ENCODE measurements at places on chromosomes 1 and 21. TPM values are rescaled to one million over a fixed set of nuclear protein-coding genes. Genes with fewer than 3 reads are reported as not detected.

The COL8A2 gene
- total RNA-seq: 19.6 TPM

The KRTAP6-1 gene
- not detected for total RNA-seq

The SLC2A5 gene
- 12.5 TPM for total RNA-seq

The LUZP1 gene
- total RNA-seq: 34.1 TPM

The LRRC38 gene
- not detected for total RNA-seq

The FNBP1L gene
- total RNA-seq: 29.9 TPM

The CHIA gene
- total RNA-seq: not detected

The JAM2 gene
- 1.9 TPM for total RNA-seq

The OR2L13 gene
- not detected for total RNA-seq

The A3GALT2 gene
- not detected for total RNA-seq

The CRYAA gene
- total RNA-seq: not detected

The RGSL1 gene
- total RNA-seq: not detected

The HSD11B1 gene
- total RNA-seq: 1.2 TPM

The SYT6 gene
- not detected for total RNA-seq

The SDF4 gene
- 205 TPM for total RNA-seq

The CACHD1 gene
- total RNA-seq: 9.5 TPM

The MCOLN2 gene
- 0.30 TPM for total RNA-seq

The IL6R gene
- total RNA-seq: 1.1 TPM

The PGLYRP4 gene
- not detected for total RNA-seq

The FCGR3A gene
- total RNA-seq: not detected

The SPRR1B gene
- total RNA-seq: not detected

The RXFP4 gene
- total RNA-seq: 0.30 TPM

The CHI3L2 gene
- total RNA-seq: 0.89 TPM

The KRTAP21-2 gene
- total RNA-seq: not detected

The SPRR2B gene
- not detected for total RNA-seq

The ST6GALNAC5 gene
- total RNA-seq: 140 TPM

The OR2T35 gene
- total RNA-seq: not detected

The SELE gene
- not detected for total RNA-seq

The HLX gene
- 5.6 TPM for total RNA-seq

Measured in smooth muscle cell of the umbilical artery (primary cell).